ENCODE measurements at places on chromosomes 1 and 21. TPM values are rescaled to one million over a fixed set of nuclear protein-coding genes. Genes with fewer than 3 reads are reported as not detected.

Gene CR1
- not detected for total RNA-seq

Gene FAM167B
- total RNA-seq: 0.98 TPM

Gene SMCP
- not detected for total RNA-seq

Gene SPRR2G
- not detected for total RNA-seq

Gene CRYZL1
- total RNA-seq: 26.2 TPM

Gene LORICRIN
- not detected for total RNA-seq

Gene PROK1
- not detected for total RNA-seq

Gene CTH
- total RNA-seq: 4.2 TPM

Gene TPTE
- not detected for total RNA-seq

Gene MCOLN3
- 0.73 TPM for total RNA-seq

Gene OXCT2
- total RNA-seq: 1.8 TPM

Gene LCE1C
- not detected for total RNA-seq

Gene HMGCS2
- total RNA-seq: not detected

Gene ADAMTSL4
- total RNA-seq: 13.4 TPM

Gene RNU1-2
- total RNA-seq: under 0.01 TPM

Gene BCAR3
- 52.3 TPM for total RNA-seq

Gene USH2A
- under 0.01 TPM for total RNA-seq

Gene AK5
- 37.0 TPM for total RNA-seq

Gene FCRL5
- total RNA-seq: not detected

Gene TSSK3
- total RNA-seq: 0.13 TPM

Gene CELA2A
- total RNA-seq: not detected

Gene TNFSF4
- 2.3 TPM for total RNA-seq

Gene ZC3H12A
- total RNA-seq: 26.5 TPM

Gene GNL2
- 52.5 TPM for total RNA-seq
